Renal cortex interstitium (tissue), 15 donors: ENCODE measurements at places on chromosomes 7 and 10.

DNA sequence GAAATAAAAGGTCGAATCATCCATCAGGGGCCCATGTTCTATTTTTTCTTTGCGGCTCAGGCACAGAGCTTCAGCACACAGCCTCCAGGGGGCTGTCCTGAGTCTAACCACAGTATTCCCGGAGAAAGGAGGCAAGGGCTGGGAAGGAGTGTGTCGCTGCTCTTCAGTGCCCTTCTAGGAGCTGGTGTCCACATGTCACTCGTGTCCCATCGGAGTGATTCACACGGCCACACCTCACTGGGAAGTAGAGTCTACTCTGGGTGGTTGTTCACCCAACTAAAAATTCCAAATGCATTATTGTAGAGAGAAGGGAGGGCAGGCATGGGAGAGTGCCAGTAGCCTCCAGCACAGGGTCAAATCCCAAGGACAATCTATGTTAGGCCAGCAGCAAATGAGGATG is 114.8 kb upstream of the LANCL2 start:
- DNase-seq: no peak

GRCh38 chr10:74771054-74771453 is 55.3 kb upstream of the KAT6B start:
- no peak for DNase-seq

- DNase-seq: no peak
These were observed 79.9 kb downstream of the GLI3 start for GRCh38 chr7:42156967-42157721.

DNA sequence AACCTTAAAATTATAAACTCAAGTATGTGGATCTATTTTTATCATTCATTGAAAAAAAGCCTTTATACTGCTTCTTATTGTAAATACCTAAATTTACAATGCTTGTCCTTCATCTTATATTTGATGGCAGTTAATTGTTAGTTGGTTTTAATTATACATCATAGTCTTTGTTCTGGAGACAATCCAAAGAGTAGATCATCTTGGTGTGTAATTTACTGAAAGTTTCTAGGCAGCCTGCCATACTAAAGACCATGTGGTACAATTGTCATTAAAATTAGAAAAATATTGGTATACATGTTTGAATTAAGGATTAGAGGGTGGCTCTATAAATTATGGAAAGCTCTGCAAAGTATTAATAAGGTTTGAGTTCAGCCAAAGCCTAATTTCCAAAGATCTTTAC is 231.4 kb downstream of the KCND2 start:
- DNase-seq: no peak
